ENCODE measurements at places on chromosomes 3 and 15. TPM values are rescaled to one million over a fixed set of nuclear protein-coding genes. Genes with fewer than 3 reads are reported as not detected.

DNA sequence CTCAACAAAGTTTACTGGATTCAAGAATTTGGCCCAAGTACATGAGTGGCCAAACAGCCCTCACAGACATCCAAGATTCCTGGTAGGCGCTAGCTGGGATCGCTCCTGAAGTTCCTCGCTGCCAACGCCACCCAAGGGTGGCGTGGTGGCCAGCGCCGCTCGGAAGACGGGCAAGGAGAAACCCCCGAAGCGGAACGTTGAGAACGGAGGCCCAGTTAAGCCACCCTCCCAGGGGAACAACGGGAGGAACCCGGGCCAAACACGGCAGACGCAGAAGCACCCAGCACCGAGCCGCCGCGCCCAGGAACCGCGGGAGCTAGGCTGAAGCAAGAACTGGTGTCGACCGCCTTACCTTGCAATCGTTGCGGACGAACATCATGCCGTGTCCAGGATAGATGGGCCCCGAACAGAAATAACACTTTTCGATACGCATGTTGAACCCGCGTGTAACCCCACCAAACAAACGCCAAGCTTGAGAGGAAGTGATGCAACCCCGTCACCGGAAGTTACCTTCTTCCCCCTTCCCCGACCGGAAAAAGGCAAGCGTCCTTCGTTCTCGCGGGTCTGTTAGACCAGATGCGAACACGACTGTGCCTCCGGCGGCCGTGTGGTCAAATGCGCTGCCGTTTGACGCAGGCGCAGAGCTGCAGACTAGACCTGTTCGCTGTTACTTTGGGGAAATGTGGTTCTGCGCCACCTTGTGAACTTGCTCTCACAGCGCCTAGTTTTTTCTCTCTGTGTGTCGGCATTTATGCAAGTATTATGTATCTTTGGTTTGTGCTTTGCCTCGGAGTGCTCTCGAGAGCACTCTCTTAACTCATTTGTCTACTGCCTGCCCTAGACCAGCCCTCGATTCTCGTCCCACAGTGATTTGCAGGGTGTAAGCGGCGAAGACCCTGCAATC lies at the start of gene RSL24D1:
TSS of gene RSL24D1 (minus strand) at position 484 of the 904 bp plus-strand sequence. CDS start at position 433, 51 bp downstream.
- H3K27me3 ChIP-seq: no peaks in the 10 kb centered on the region
- no peaks in the 10 kb centered on the region for H3K36me3 ChIP-seq
- no peaks in the 10 kb centered on the region for H3K4me1 ChIP-seq
- H3K27ac ChIP-seq: no peak within 1 kb of the TSS
- DNase-seq: peak; percentile 96

- H3K36me3 ChIP-seq: no peaks in the 10 kb centered on the region
- H3K27me3 ChIP-seq: no peaks in the 10 kb centered on the region
- H3K27ac ChIP-seq: no peak overlapping the region
These were observed 42.9 kb upstream of the MITF start for GRCh38 chr3:69696367-69696766.

- H3K36me3 ChIP-seq: peaks cover 17% of the 10 kb centered on the region
- H3K4me3 ChIP-seq: no peak overlapping the region
- H3K27ac ChIP-seq: no peak overlapping the region
- H3K27me3 ChIP-seq: no peaks in the 10 kb centered on the region
These were observed 1.6 kb downstream of the FAM81A start for GRCh38 chr15:59439576-59439975.

The CHAC1 gene
- 5.2 TPM for total RNA-seq

DNA sequence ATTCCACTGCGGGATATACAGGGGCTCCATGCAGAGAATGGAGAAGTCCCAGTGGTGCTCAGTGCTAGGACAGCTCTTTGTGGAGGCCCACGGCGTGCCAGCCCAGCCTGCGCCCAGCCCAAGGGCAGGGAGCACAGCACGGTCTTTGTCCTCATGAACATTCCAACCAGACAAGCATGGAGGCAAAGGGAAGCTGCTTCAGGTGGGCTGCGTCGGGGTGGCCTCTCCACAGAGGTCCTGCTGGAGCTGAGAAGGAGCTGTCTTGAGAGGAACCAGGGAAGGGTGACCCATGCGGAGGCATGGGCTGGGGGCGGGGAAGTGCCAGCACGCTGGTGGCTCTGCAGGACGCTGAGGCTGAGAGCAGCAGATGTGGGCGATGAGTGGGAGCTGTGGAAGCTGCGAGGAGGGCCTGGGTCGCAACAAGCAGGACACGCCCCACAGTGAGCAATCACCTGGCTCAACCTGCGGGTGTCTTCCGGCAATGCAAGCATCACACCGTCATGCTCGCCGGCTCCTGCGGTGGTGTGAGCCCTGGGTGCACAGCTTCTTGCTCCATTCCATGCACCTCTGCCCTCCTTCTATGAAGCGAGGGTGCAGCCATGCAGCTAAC lies 14.0 kb upstream of the KLF15 start:
- no peaks in the 10 kb centered on the region for H3K4me1 ChIP-seq
- no peaks in the 10 kb centered on the region for H3K36me3 ChIP-seq
- no peak overlapping the region for H3K4me3 ChIP-seq
- H3K27me3 ChIP-seq: peaks cover 41% of the 10 kb centered on the region
- no peak overlapping the region for H3K27ac ChIP-seq

GRCh38 chr3:177889161-177889560 lies 647.1 kb upstream of the KCNMB2 start:
- H3K36me3 ChIP-seq: no peaks in the 10 kb centered on the region
- H3K27me3 ChIP-seq: no peaks in the 10 kb centered on the region
- H3K4me1 ChIP-seq: no peaks in the 10 kb centered on the region
- H3K27ac ChIP-seq: no peak overlapping the region
- no peak for DNase-seq
- H3K4me3 ChIP-seq: no peak overlapping the region

DNA sequence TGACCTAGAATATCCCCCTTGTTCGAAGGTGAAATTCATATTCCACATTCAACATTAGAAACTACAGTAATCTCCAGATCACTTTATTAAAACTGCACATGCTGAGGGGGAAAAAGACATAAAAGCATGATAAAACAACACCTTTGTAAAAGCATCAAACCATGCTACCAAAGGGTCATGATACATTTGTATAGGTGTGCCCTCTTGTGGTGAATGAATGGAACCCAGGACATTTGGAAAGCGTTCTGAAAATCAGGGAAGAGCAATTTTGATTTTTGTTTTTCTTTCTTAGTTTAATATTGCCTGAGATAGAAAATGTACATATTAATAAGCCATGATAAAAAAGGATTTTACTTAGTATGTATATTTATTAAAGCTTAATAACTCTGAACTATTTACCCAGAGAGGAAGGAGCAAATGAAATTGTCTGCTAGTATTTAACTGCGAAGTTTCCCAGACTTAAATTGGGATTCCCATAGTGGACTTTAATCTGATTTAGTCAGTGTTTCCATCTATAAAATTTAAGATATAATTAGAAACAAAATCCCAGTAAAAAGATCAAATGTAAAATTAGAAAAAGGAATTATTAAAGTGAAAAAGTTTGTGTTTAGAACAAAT lies 105.8 kb upstream of the ARL6 start:
- H3K27me3 ChIP-seq: no peaks in the 10 kb centered on the region
- H3K36me3 ChIP-seq: no peaks in the 10 kb centered on the region
- no peak overlapping the region for H3K4me3 ChIP-seq
- DNase-seq: peak; percentile 8

DNA sequence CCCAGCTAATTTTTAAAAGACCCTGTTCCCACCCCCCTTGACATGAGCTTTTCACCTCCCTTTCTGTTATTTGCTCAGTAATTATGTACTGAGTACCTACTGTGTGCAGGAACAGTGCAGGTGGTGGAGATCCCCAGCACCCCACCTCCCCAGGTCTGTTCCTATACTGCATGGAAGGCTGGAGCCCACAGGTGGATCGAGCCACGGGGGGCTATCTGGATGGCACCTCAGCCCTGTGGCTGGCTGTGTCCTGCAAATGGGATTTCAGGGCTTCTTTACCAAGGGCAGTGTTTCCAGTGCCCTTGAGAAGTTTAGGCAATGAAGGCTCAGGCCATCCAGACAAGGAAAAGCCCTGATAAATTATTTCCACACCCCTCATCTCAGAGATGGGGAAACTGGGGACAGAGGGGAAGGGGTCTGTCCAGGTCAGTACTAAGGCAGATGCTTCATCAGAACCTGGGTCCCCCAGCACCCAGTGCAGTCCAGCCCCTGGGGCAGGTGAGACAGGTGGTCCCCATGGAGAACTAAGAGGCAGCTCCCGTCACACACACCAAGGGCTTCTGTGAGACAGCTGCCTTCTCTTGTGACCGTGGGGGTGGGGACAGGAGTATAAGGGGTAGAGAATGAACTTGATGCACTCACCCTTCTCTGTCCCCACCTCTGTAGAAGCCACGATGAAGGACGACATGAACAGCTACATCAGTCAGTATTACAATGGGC lies 109.6 kb downstream of the ETFA start:
- no peak overlapping the region for H3K27ac ChIP-seq
- H3K4me3 ChIP-seq: no peak overlapping the region
- peaks cover 29% of the 10 kb centered on the region for H3K4me1 ChIP-seq
- peaks cover 15% of the 10 kb centered on the region for H3K36me3 ChIP-seq
- H3K27me3 ChIP-seq: no peaks in the 10 kb centered on the region

The MYEF2 gene
- total RNA-seq: 31.1 TPM

DNA sequence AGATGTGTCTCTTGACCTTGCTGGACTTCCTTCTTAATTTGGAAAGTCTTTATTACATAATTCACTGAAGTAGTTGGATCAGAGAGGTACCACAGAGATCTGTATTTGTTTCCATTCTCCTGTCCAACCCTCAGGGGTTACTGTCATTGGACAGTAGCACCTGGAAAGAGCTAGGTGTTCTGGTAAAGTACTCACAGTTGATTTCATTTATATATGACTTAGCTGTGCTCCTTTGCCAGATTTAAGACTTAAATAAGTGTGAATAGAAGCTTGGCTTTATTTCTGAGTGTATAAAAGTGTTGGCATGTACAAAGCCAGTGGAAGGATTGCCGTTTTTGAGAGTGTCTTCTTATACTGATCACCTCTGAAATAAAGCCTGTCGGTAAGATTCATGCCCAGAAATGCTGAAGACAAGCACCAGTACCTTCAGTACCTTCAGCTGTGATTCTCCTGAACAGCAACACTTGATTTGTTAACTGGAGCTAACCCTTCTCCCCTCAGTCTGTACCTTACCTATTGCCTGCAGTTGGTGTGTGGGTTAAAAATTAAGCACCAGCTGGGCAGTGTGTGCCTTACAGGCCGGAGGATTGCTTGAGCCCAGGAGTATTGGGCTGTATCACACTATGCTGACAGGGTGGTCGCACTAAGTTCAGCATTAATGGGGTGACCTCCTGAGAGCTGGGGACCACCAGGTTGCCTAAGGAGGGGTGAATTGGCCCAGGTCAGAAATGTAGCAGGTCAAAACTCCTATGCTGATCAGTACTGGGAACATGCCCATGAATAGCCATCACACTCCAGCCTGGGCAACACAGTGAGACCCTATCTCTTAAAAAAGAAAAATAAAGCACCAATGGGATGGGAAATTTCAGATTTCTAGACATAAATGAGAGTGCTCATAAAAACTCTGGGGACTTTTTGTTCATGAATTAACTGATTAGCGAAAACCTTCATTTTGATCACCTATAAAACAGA lies 197.7 kb downstream of the FNDC3B start:
- peaks cover 87% of the 10 kb centered on the region for H3K36me3 ChIP-seq
- peaks cover 51% of the 10 kb centered on the region for H3K4me1 ChIP-seq
- H3K27ac ChIP-seq: peak overlapping the region; percentile 54
- no peaks in the 10 kb centered on the region for H3K27me3 ChIP-seq

DNA sequence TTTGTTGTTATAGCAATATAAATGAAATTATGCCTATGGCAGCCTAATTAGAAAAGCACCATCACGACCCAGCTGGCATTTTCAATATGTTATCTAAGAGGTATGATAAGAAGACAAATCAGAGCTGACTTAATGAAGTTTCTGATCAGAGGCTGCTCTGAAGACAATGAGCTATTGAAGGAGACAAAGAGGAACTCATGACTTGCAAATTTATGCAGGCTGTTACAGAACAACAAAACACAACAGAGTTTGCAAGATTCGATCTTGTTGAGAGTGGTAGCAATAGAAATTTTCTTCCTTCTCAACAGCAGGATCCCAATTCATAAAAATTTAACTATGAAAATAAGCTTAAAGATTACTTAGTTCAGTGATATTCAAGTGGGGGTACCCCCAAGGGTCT lies 7.7 kb downstream of the CCDC54 start:
- peaks cover 13% of the 10 kb centered on the region for H3K4me1 ChIP-seq
- no peak overlapping the region for H3K4me3 ChIP-seq

Measured in Calu3 (cell line).